ENCODE measurements at places on chromosomes 1 and 21. TPM values are rescaled to one million over a fixed set of nuclear protein-coding genes. Genes with fewer than 3 reads are reported as not detected.

The S100A7 gene
- not detected for total RNA-seq

The FCGR3B gene
- not detected for total RNA-seq

The CELA3B gene
- not detected for total RNA-seq

The CCDC28B gene
- total RNA-seq, result 40.1 TPM

The CITED4 gene
- 44.2 TPM for total RNA-seq

The CFHR2 gene
- total RNA-seq, result not detected

The PTPRC gene
- not detected for total RNA-seq

The LY9 gene
- total RNA-seq, result not detected

The ELAVL4 gene
- not detected for total RNA-seq

The KRTAP21-2 gene
- total RNA-seq, result not detected

The HENMT1 gene
- 2.2 TPM for total RNA-seq

The OPTC gene
- total RNA-seq, result not detected

The WNT3A gene
- not detected for total RNA-seq

The MX2 gene
- 58.7 TPM for total RNA-seq

The ZBTB8A gene
- total RNA-seq, result 1.5 TPM

The CD84 gene
- not detected for total RNA-seq
